ENCODE measurements at places on chromosomes 12 and 14.
A peak's percentile ranks its signal among the peaks of the same experiment; 100 is the strongest.

GRCh38 chr12:29889737-29890136 is 106.0 kb upstream of the TMTC1 start:
- peak; percentile 6 for DNase-seq

- DNase-seq = peak; percentile 30
Measured at GRCh38 chr14:79730953-79731352, 480.4 kb downstream of the DIO2 start.

DNA sequence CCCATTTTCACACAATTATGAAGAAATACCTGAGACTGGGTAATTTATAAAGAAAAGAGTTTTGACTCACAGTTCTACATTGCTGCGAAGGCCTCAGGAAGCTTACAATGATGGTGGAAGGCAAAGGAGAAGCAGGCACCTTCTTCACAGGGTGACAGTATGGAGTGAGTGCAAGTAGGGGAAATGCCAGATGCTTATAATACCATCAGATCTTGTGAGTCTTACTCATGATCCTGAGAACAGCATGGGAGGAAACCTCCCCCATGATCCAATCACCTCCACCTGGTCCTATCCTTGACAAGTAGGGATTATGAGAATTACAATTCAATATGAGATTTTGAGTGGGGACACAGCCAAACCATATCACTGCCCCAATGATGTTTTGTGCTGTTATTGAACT is 189.3 kb upstream of the CRY1 start:
- no peak for DNase-seq

GRCh38 chr12:89383235-89384049 is 31.1 kb upstream of the DUSP6 start:
- no peak for DNase-seq

DNA sequence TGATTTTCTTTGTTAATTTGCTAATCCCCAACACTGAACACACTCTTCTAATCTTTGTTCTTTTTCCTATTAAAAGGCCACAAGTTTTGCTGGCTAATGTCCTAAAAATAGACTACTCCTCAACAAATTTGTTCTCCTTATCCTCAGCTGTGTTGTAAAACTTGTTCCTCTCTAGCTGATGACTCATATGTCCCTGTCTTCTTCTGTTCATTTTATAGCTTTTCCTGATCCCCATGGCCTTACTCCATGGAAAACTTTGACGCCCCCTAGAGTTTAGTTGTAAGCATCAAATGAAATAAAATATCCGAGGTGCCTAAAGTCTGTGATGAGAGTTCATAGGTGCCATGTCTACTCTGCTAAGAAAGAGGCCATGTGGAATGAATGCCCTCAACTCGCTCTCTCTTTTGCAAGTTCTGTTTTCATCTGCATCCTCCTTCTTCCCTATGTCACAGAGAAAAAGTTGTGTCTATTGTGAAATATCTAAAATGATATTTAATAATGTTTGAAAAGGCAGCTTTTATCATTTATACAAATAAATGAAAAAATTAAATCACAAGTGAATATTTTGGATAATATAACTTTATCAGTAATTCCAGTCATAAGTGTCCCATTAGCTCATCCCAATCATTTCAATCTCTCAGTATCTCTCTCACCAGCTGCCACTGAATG is 237.9 kb downstream of the IPO8 start:
- peak; percentile 81 for DNase-seq

- DNase-seq = no peak
Measured at GRCh38 chr14:96002498-96002884, 36.7 kb upstream of the C14orf132 start.

- DNase-seq = peak; percentile 60
Measured at GRCh38 chr14:75204116-75204515, 27.7 kb upstream of the TMED10 start.

GRCh38 chr12:25242981-25243679 is 7.6 kb downstream of the KRAS start:
- no peak for DNase-seq

- no peak for DNase-seq
Measured at GRCh38 chr12:112682586-112682985, 109.0 kb upstream of the RPH3A start.

DNA sequence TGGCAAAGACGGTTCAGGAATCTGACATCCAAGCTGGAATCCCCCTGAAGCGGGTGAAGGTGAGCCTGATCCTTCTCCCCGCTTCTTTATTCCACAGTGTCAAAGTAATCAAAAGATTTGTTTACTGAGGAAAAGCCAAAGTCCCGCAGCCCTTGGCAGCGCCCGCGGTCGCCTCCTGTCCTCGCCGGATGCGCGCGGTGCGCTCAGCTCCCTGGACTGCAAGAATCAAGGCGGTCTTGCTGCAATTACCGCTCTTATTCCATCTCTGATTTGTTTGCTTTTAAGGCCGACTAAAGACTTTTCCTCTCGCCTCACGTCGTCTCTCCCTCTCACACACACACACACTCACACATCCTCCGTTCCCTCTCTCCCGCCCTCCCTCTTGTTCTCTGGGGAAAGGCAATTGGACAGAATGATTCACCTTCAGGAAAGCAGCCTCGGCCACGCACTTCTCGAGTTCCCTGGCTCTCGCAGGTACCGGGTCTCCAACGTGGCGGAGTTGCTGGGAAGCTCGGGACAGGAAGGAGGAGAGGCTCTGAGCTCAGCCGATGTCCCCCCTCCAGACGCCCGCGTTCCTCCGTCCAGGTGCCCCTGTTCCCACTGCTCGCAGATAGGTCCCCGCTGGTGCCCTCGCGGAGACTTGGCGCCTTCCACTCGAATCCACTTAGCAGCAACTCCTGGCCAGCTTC is 68.6 kb upstream of the USP15 start:
- DNase-seq = peak; percentile 44

GRCh38 chr14:52553671-52554575 is 1.3 kb downstream of the GPR137C start:
- DNase-seq = peak; percentile 82

GRCh38 chr12:120115692-120116440 is 687 bp downstream of the RAB35 start:
- peak; percentile 47 for DNase-seq

GRCh38 chr14:94882401-94882800 is 112.5 kb upstream of the GSC start:
- no peak for DNase-seq

DNA sequence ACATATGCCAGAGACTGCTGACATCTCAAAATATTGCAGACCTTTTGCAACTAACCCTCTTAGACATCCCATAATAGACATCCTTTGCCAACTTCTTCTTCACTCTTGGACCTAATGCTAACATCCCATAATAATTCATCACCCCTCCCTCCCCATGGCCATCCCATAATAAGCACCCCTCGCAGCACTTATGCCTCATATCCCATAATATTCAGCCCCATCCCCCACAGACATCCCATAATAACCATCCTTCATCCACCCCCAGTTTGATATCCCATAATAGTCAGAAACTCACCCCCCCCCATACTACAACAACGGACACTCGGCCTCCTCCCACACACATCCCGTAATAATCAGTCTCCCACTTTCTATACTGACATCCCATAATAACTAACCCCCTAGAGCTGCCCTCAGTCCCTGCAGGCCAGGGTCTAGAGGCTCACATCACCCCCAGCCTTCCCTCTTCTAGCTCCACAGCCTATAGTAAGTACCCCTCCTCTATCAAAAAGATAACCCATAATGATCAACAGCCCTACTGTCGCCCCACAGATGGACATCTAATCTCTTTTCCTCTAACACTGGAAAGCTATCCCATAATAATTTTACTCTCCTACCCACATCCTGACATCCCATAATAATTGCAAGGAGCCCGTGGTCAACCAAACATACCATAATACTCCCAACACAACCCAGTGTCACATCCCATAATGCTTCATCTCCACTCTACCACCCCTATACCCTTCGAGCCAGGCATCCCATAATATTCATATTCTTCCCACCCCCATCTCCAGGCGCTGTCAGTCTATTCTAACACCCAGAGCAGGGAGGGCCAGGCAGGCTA is 792 bp upstream of the CHD4 start:
- peak; percentile 58 for DNase-seq

DNA sequence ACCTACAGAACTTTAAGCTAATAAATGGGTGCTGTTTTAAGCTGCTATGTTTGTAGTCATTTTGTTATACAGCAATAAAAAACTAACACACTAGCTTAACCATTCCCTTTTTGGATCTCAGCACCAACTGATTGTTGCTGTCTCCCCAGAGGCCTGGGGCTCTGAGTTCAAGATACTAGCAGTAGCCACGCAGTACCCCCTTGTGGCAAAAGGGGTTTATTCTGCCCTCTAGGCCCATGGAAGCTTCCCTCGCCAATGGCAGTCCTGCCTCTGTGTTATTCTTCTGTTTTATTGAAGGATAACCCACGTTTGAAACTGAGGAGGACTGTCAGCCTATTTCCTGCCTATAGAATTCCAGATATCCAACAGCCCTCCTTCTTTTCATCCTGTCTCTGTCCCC is 455.3 kb upstream of the ATP2B1 start:
- DNase-seq = no peak

DNA sequence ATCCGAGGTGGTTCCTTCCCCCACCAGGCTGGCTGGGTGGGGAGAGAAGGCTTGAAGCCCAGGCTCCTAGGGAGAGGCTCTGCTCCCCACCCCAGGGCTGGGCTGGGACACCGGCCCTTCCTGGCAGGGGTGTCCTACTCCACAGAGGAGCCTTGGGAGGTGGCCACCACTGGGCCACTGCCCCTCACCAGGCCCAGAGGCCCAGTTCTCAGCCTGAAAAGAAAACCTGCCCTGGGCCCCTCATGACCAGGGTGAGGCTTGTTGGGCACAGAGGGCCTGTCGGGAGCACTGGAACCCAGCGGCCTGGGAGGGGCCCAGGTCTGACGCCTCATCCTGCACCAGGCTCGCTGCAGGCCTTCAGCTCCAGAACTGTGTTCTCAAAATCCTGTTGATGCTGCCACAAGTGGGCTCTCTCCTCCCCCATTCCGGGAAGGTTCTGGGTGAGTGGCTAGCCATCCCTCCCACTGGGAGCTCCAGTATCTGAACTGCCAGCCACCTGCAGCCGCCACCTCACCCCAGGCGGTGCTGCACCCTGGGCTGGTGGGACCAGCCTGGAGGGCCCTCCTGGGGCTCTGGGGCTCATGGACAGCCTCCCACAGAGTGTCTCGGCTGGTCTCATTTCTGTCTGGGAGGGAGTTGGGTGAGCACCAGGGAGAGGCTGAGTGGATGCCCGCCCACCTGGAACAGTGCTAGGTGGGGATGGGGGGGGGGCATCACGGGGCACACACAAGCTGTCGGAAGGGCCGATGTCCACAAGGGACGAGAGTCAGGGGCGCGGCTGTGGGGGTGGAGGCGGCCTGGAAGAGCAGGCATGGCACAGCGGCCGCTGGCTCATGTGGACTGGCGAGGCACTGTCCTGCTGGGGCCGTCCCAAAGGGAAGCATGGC is 11.8 kb downstream of the BAG5 start:
- DNase-seq = no peak

GRCh38 chr12:13536219-13536910 is 339.8 kb downstream of the EMP1 start:
- DNase-seq = no peak

DNA sequence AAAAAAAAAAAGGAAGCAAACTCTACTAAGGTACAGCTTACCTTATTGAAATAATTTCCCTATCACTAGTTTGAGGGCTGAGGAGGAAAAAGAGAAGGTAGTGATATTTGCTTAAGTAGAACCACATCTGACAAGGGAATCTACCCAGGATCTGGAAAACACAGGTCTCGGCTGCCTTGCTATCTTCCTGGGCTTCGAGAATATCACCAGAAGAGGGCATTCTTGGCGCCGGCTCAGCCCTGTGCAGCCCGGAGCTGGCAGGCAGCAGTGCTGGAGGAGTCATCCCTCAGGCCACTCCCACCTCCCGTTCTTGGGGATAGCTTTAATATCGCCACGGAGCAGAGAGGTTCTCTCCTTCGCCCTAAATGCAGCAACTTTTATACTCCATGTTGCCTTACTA is 1181.2 kb downstream of the VRK1 start:
- DNase-seq = peak; percentile 77

DNA sequence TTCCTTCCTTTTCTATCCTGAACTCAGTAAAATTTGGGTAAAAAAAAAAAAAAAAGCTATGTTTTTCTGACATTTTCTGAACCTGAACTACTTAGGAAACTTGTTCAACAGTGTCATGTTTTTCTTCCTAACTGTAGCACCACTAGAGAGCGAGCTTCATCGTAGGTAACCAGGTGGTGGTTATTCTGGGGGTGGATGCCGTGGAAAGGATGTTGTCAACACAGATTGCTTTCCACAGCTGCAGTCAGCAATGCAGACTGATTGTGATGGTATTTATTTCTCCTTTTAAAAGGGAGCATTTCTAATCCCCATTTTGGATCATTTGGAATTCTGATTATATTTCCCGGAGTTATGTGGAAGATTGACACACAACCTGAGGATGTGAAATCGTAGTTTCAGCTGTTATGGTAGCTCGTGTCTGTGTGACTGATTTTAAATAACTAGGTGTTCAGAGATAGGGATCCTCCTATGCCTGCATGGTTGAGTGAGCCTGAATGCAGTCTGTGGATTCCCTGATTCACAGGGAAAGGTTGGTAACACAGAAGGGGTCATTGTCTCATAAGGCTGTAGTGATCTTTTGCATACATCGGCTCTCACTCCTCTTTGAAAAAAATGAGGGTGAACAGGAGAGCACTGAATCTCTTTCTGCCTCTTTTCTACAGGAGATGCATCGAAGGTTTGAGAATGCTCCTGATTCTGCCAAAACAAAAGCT is 113.2 kb downstream of the ERC1 start:
- DNase-seq = no peak

DNA sequence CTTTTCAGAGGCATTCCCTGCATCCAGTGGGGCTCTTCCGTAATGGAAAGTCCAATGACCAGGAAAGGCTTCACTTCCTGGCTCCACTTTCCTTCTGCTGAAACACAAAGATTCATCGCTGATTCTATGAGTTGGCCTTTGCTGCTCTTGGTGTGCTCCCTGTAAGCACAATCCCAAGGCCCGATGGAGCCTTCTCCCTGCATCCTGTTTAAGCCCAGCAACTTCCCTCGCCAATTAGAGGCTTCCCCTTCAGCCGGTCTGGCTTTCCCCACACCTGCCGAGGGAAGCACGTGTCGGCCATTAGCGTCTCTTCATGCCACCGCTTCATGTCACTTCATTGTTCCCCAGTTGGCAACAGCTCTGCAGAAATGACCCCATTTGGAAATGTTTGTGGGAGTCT is 693.9 kb downstream of the MED13L start:
- DNase-seq = no peak

GRCh38 chr14:23181946-23182345 is 1.5 kb downstream of the SLC7A8 start:
- DNase-seq = no peak

GRCh38 chr14:93185349-93185720 is 218 bp downstream of the LYSET start:
- no peak for DNase-seq

- no peak for DNase-seq
Measured at GRCh38 chr12:25504744-25505143, 48.3 kb downstream of the LMNTD1 start.

DNA sequence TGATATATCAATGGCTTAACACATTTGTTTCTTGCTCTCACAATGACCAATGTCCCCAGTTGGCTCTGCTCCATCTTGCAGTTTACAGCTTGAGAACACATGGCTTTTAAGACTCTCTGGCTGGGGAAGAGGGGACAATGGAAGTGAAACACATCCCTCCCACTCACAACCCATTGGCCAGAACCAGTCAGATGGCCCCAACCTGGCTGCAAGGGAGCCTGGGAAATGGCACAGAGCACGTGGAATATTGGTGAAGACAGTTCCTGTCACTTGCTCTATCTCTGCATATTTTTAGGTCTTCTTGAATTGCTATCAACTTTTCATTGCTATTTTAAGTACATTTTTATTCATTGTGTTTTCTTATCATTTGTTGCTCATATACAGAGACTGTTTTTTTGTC is 345.4 kb downstream of the MED13L start:
- no peak for DNase-seq

- peak; percentile 74 for DNase-seq
Measured at GRCh38 chr14:27387463-27387862, 789.6 kb upstream of the NOVA1 start.

GRCh38 chr12:87467936-87468335 is 561.3 kb downstream of the C12orf50 start:
- DNase-seq = peak; percentile 1
